Cardiac fibroblast (primary cell): ENCODE measurements at places on chromosomes 5 and 9.
A peak's percentile ranks its signal among the peaks of the same experiment; 100 is the strongest.

DNA sequence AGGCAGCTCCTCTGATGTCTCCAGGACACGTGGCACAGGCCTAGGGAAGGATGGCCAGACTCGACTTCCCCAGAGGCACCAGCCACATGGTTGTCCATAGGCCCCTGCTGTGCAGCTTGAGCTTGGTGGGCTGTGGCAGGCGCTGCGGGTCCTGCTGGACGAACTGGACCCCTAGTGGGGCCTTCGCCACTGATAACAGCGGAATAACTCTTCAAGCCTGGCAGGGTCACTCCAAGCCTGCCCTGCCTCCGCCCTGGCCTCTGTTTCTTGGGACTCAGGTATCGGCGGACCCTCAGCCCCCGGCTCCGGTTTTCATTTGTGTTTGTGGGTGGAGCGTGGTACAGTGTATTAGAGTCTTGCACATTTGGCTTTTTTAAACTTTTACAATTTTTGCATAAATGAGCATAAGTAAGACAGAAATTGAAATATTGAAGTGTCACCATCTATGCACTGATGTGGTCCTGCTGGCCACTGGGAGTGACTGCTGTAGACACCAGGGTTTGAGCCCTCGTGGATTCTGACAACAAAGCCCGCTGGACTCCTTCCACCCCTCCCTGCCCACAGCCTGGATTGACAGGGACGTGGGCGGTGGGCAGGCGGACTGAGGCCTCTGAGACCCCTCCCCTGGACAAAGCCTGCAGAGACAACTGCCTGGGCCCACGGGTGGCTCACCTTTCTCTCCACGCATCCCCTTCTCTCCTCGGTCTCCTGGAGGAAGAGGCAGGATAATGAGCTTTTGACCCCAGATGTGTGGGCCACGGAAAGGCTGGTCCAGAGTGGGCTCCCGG, 3.8 kb downstream of the FCN1 start:
- no peak for DNase-seq

DNA sequence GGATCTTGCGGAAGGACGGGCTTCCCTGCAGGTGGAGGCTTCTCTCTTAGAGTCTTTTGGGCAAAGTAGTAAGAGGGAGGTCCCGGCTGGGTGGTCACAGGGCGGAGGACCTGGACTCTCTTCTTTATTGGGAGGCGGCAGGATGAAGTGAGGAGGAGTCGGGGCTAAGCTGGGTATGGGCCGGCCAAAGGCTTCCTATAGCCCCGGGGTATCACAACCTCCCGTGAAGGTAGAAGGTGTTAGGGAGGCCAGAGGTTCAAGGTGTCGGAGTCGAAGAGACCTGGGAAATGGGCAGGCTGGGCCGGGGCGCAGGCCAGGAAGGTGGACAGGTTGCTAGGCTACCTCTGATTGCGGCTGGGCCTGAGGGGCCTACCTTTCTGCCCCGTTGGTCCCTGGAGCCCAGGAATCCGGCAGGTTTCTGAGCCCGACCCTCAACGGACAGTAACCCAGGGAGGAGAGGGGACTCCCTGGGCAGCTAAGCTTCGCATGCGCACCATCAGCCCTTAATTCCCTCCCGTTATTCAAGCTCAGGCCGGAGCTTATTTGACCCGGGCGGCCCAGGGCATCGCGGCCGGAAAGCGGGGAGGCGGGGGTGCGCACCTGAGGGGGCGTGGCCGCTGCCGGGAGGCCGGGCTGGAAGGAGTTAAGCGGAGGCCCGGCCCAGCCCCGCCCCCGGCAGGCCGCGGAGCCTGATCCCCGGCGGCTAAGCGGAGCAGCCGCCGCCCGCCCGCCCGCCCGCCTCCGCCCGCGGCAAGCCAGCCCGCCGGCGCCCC, at the start of gene TESK1:
Gene TESK1, plus strand, starts transcription at position 685 of the 773 bp plus-strand sequence. CDS start 358 bp downstream, outside the sequence.
- DNase-seq, result peak; percentile 62

DNA sequence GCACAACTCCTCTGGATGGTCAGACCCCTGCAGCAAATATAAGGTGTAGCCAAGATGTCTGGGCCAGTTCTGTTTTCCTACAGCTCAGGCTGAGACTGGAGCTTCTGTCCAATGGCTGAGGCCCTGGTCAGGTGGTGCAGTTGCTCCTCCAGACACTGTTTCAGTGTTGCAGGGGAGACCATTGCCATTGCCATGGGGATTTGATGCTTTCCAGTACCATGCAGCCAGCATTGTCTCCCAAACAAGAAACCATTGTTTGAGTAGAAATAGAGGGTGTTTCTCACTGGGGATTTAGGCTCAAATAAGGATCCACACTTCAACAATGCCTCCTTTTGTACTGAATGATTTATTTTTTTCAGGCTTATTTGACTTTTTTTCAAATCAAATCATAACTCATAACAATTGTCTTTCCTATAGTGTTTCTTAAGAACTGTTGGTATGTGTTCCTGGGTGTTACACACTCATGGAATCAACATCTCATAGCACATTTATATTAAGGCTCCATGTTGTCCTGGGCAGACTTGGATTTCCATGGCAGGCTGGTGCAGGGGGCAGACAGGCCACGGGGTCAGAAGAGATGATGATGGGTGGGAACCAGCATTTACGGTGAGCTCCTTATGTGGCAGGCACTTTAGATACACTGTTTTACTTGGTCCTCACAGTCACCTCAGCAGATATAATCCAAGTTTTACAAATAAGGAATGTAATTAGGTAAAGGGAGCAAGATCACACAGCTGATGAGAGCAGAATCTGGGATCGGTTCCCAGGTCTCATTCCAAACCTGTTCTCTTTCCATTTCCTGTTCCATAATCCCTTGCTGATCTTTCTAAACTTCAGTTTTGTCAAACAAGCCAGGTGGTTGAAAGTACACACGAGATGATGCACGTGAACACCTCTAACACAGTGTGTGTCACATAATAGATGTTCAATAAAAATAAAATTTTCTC, 95.9 kb upstream of the GNAQ start:
- DNase-seq, result no peak

- peak; percentile 95 for DNase-seq
Measured at GRCh38 chr5:55159763-55160492, at the start of gene GPX8. Gene GPX8 (plus strand): TSS chr5:55160171. CDS start chr5:55160193, 22 bp downstream.

DNA sequence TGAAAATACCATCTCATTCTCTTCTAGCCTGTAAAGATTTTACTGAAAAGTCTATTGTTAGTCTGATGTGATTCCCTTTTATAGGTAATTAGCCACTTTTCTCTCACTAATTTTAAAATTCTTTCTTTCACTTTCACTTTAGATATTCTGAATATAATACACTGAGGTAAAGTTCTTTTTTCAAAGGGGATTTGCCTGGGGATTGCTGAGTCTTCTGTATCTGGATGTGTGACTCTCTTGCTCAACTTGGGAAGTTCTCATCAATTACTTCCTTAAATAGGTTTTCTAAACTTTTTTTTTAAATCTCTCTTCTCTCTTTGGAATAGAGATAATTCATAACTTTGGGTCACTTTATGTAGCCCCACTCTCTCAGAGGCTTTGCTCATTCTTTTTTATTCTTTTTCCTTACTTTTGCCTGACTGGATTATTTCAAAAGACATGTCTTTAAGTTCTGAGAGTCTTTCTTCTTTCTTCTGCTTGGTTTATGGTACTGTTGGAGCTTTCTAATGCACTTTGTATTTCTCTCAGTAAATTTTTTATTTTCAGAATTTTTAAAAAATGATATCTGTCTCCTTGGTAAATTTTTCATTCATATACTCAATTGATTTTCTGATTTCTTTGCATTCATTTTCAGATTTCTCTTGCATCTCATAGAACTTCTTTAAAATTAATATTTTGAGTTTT, 55.9 kb upstream of the IL12B start:
- no peak for DNase-seq

- peak; percentile 79 for DNase-seq
Measured at GRCh38 chr5:55600497-55601203, 65.9 kb upstream of the PLPP1 start.

DNA sequence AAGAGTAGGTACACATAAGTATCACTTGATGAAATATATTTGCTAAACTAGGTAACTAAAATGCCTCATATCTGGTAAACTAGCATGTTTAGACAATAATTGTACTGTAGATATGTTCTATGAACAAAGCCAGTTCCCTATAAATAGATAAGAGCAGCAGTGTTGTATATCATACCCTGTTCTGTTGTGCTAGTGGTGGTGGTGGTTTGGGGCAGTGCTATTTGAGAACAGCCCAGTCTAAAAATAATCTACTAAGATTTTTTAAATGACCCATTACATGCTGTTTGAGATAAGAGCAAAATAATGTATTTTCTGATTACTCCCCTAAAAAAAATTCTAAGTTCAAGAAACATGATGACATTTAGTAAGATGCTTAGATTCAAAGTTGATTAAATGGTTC, 829.2 kb upstream of the DMAC1 start:
- no peak for DNase-seq

DNA sequence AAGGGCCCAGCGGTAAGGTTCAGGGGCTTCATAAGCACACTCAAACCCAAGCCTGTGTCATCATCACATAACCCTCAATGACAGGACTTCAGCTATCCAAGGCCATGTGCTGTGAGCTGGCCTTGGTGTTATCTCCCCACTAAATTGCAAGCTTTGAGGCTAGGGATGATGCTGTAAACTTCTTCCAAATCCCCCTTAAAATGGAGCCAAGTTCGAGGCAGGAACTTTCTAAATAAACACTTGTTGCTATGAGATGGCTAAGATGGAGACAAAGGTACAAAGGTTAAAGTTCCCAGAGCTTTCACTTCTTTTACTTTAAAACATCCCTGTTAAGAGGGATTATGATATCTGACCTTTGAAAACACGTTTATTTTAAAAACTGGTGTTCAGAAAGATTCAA, 123.6 kb downstream of the MYO10 start:
- DNase-seq, result peak; percentile 42

DNA sequence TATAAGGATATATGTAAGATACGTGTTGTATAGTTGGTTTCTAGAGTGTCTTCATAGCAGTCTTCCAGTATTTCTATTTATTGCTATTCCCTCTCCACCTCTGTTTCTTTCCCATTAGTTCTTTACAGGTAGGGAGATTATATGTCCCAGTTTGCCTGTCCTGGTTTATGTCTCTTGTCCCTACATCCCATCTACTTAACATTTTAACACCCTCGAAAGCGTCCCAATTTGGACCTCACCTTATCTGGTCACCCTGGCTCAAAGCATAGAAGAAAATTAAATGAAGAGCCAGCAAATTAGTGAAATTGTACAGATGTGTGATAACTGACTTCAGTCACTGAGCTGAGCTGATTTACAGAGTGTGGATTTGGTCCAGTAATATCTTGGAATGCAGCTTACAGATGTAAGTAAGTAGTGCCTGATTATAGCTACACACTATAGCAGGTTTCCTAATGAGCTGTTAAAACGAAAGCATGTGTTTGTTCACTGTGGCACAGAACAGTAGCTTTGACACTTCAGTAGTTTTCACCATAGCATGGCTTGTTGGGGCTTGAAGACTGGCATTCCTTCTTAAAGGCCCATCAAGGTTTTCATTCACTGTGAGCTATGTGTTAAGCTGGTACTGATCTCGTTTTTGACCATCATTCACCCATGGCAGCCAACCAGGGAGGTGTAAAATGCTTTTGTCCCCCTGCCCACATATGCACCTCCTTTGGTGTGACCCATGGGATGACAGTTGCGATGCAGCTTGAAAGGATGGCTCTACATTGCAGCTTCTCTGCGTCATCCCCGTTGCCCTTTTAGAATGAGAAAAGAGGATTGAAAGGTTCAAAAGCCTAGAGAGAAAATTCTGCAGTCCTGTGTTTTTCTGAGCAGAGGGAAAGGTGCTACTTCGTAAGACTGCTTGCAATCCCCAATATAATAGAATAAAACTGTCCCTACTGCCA, 192.1 kb upstream of the DMRT1 start:
- no peak for DNase-seq

DNA sequence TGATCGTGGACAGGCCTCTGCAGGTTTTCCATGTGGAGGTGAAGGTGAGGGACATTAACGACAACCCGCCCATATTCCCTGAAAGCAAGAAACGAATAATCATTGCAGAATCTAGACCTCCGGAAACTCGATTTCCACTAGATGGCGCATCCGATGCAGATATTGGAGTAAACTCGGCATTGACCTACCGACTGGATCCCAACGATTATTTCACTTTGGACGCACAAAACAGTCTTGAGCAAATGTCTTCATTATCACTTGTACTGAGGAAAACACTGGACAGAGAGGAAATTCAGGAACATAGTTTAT, 621 bp downstream of the PCDHA13 start:
- DNase-seq, result no peak

GRCh38 chr9:1960342-1961042, 54.7 kb upstream of the SMARCA2 start:
- DNase-seq, result no peak

GRCh38 chr5:35850967-35851680, 5.6 kb upstream of the IL7R start:
- no peak for DNase-seq

- no peak for DNase-seq
Measured at GRCh38 chr5:167030500-167031120, 1260.8 kb upstream of the WWC1 start.

DNA sequence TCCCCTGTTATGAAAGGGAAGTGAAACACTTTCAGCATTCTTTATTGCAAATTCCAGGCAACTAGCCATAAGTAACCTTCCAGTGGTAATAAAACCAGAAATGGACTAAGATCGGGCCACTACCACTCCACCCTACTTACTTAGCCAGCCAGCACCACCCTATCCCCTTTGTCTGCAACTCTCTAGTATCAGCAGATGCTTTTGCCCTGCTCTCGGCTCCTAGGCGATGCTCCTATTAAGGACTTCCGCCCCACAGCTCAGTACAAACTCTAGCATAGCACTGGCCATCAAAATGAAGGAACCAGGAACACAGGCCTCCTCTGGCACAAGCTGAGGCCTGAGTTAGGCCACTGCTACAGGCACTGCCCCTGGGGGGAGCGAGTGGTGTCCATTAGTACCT, 81.2 kb downstream of the GLDC start:
- DNase-seq, result peak; percentile 71

DNA sequence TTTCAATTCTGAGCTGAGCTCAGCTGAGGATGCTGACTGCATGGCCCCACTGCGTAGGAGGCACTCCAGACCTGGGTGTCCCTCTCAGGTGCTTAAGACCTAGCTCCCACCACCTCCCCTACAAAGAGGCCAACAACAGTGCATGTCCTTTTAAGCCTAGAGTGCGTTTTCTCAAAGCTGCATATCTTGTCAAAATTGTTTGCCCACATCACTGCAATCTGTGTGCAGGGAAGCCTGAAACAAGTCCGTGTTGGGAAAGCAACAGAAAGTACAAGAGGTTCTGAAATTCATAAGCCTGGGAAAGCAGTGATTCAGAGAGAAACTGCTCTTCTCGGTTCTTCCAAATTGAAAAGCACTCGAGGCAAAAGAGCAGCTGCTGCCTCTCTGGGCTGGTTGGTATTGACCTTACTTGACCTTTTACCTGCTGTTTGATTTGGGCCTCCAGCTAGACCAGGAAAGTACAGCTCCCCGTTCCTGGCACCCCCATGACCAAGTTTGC, 238.4 kb downstream of the NR2F1-AS1 start:
- DNase-seq, result no peak
